ENCODE measurements at places on chromosomes 7 and 10.

DNA sequence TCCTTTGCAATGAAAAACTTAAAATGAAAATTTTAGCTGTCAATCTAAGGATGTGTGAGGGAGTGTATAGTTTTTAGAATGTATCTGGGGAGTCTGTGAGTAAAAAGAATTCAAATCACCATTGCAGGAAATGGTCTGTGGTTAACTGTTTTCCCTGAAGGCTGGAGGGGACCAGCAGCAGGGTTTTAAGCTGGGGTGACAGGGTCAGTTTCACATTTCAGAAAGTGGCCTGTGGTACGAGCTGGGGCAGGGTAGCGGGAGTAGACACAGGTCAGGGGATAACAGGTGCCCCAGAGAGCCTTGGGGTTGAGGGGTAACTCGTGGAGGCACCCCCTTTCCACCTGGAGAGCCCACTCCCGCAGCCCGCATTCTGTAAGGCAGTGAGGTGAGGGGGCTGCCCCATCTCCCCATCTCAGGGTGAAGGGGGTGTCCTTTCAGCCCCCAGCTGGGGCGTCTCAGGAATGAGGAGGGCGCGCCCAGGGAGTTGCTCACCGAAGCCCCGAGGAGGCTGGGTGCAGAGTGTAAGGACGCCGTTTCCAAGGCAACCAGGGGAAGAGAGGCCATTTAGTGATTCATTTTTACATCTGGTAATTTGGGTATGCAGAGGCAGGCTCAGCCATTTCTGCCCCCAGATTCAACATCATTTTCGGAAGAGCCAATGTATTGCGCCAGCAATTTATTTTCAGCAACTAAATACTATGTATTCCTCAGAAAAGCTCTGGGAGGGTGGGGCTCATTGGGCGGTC, 168.9 kb downstream of the SLIT1 start:
- DNase-seq = no peak

DNA sequence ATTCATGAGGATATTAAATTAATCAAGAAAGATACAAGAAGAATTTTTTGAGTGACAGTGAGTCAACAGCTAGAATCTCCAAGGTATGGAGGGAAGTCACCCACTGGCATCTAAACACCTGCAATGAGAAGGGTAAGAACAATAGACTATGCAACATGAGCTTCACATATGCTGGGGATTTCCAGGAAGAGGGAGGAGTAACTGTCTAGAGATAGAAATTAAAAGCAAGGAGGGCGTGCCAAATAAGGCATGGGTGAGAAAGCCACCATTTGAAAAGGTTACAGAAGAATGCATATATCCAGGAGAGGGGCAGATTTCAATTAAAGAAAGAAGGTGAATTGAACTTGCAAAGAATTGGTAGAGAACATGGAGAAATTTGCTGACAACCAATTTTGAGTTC, 365.7 kb downstream of the GPR37 start:
- DNase-seq = no peak

DNA sequence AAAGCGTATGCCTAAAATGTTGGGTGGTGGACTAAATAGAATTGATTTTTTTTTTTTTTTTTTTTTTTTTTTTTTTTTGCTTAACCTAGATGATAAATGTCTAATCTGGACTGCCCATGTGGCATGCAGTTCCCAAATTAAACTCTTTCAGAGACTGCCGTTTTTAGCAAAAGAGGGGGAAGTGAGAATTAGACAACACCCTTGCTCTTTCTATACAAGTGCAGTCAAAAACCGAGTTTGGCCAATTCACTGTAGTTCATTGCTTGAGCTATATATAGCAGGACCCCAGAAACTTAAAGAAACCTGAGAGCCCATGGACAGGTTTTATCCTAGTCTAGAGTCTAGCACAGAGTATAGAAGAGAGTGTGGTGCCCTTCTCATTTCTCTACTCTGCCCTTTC, 141.9 kb downstream of the GRM3 start:
- DNase-seq = no peak

DNA sequence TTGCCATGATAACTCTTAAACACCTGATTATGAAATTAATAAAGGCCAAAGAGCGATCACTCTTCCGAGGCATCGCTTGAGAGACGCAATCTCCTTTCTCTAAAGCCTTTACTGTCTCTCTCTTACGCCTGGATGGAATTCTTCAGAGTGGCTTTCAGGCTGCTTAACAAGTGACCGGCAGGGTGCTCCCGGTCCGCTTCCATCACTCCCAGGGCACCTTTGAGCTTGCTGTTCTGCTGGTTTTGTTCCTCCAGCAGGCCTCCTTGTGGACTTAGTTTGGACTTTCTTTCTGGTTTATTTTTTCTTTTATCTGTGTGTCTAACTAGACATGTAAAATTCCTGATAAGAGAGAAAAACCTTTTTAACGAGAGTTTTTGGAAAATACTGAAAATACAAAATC, 60.9 kb downstream of the MRPL32 start:
- no peak for DNase-seq

DNA sequence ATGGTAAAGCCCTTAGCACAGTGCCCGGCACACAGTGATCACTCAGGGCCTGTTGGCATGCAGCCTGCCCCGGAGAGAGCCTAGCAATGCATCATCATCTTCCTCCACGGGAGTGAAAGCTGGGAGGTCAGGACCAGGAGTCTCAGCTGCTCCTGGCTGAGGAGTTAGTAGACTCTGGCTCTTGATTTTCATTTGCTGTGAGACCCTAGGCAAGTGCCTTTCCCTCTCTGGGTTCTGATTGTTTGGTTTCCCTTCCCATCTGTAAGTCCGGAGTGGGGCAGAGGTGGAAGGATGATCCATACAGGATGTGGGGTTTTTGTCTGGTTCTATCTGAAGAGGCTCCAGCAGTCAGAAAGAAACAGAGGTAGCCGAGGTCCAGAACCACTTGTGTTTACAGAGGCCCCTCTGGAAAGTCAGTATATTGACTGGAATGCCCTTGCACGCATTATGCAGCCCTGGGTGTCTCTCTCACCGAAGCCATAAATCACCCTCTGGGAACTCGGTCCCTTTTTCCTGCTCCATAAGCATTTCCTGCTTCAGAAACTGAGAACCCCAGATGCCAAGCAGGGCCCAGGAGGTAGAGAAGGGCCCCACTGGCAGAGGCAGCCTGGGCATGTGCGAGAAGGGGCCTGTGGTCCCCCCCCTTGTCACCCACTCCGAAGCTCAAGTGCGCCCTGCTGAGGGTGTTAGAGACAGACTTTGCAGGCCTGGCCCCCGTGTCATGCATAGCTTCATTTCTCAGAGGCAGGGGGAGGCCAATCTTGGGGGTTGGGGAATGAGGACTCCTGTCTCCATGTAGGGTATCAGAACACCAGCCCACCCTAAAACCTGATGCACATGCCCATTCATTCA, 8.5 kb downstream of the UNC5B start:
- no peak for DNase-seq

DNA sequence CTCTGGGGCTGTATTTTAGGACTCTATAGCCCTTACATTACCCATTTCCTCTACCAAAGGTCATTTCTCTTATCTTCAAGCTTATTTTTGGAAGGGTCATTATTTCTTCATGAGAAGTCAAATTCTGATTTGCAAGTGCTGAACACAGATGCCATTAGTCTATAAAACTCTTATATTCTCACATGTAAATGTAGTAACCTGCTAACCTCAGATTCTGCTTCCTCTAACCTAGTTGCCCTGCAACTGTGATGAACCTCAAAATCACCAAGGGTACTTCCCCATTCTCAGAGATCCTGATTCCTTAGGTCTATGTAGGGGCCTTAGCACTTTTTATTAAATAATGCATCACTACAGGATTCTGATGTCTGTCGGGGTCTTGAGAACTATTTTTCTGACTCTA, 6.3 kb downstream of the FAS start:
- no peak for DNase-seq

DNA sequence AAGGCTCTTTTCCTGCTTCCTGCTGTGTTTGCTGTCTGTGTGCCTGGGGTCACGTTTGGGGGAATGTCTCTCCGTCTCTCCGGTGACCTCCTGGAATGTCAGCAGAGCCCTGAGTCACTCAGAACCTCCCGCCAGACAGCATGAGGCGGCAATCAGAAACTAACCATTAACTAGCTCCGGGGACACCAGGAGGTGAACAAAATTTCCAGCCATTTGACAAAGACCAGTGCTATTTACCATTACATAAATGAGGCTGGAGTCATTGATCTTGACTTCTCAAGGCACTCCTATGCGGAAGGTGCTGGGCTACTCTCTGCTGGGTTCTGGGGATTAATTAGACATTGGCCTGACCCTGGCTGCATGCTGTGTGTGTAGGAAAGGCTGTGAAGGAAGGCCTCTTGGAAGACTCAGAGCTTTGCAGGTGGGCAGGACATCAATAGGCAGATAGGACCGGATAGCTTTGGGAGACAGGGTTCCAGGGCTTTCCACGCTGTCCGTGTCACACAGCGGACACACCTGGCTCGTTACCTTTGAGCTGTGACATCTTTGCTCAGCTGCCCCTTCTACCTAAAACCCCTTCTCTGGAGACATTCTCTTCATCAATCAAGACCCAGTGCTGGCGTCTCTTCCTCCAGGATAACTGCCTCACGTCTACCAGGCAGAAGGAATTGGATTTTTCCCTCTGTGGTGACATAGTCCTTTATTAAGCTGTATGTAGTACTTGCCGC, 77.0 kb downstream of the PFKFB3 start:
- no peak for DNase-seq

GRCh38 chr10:130994845-130995244, 316.7 kb downstream of the TCERG1L start:
- DNase-seq = no peak

- DNase-seq = no peak
Measured at GRCh38 chr7:124422081-124422480, 343.5 kb downstream of the GPR37 start.

All from stimulated activated CD4-positive, alpha-beta T cell treated with anti-CD3 and anti-CD28 coated beads, Interleukin-2, amount 100 ng/mL, for 48 hours (primary cell).